ENCODE measurements at places on chromosomes 4 and X.

GRCh38 chrX:118325453-118325852 is 20.5 kb upstream of the WDR44 start:
- peak; percentile 8 for DNase-seq

DNA sequence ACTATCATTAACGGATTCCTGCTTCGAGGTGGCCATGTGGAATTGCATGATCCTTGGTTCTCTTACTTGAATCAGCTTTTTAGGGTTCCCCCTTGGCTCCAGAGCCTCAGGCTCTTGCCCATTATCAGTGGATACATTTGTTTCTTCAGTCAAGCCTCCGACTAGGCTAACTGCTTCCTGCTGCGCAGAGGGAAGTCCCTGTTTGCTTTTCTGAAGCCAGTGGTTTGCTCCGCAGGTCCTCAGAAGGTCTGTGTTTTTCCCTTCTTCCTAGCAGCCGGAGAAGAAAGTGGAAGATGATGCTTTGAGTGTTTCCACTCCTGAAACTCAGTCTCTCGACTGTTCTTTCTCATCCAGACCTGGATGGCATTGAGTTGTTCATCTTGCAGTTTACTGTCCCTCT is 20.6 kb downstream of the SRD5A3 start:
- DNase-seq, result no peak

DNA sequence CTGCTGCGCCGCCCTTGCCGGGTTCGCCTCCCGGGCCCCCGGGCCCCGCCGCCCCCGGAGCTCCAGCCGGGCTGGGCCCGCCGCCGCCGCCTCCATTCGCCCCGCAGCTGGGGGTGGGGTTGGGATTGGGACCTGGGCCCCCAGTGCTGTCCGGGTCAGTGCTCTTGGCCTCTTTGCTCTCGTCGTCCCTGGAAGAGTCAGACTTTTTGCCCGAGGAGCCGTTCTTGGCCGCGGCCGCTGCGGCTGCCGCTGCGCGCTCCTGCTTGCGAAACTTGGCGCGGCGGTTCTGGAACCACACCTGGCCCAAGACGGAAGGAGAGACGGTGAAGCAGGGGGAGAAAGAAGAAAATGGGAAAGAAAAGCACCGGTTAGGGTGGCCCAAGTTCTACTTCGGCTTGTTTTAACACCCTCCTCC is 2.5 kb downstream of the PHOX2B start:
- DNase-seq, result no peak

GRCh38 chr4:110184140-110184790 is 14.2 kb downstream of the ELOVL6 start:
- peak; percentile 47 for DNase-seq

GRCh38 chr4:132240081-132240480 is 909.0 kb upstream of the PCDH10 start:
- no peak for DNase-seq

- peak; percentile 29 for DNase-seq
Observed at GRCh38 chrX:140141444-140142029, 176.2 kb upstream of the CXorf66 start.

DNA sequence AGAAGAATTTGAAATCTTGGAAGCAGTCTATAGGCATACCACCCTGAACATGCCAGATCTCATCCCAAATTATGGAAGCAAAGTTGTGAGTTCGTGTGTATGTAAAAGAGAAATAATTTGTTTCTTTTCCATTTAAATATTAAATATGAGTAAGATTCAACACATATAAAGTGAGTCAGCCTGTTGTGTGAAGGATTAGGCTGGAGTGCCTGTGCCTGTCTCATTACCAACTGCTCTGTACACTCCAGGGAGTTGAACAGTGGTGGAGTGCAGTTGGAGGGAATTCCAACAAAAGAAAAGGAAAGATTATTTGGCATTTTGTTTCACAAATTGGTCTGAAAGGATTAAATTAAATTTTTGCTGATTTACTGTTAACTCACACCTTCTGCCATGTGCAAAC is 435.6 kb downstream of the FAT4 start:
- DNase-seq, result peak; percentile 12

GRCh38 chrX:69148946-69149345 is 16.3 kb downstream of the PJA1 start:
- no peak for DNase-seq

GRCh38 chr4:22385611-22386011 is 130.3 kb downstream of the ADGRA3 start:
- peak; percentile 79 for DNase-seq
